ENCODE measurements at places on chromosomes 5 and 9. TPM values are rescaled to one million over a fixed set of nuclear protein-coding genes. Genes with fewer than 3 reads are reported as not detected.

DNA sequence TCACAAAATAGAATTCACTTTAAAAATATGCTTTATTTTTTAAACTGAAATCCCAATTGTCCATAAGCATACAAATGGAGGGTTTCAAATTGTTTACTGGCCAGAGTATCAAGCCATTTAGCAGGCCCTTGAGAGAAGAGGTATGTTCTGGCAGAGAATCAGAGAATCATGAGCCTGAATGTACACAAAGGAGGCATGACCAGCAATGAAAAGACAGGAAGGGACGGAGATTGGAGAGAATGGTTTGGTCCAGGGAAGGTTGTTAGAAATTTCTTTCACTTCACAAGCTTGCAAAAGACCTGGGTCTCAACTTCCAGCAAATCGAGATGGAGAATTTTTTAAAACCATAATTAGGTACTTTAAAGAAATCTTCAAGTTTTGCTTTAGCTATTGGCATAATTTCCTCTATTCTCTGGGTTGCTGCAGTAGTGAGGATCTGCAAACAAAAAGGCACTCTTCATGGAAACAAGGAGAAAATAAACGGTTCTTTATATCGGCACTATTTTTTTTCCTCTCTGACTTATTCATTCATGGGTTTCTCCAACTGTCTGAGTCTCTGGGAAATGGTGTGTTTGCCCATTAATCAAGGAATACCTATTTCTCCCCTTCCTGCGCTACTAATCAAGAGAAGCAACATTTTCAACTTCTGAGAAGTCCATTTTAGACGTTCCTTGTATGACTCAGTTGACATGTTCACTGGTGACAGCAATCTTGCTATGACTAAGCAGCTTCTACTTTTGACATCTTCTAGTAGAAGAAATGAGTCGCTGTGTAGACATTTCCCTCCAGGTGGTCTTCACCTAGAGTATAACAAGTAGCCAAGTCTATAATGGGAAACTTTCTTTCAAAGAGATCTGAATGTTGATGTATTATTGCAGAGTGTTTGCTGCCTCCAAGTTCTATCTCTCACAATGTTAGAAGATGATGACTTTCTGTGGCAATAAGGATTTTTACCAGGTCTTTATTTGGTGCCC is 23.1 kb upstream of the ERCC6L2 start:
- DNase-seq = no peak

DNA sequence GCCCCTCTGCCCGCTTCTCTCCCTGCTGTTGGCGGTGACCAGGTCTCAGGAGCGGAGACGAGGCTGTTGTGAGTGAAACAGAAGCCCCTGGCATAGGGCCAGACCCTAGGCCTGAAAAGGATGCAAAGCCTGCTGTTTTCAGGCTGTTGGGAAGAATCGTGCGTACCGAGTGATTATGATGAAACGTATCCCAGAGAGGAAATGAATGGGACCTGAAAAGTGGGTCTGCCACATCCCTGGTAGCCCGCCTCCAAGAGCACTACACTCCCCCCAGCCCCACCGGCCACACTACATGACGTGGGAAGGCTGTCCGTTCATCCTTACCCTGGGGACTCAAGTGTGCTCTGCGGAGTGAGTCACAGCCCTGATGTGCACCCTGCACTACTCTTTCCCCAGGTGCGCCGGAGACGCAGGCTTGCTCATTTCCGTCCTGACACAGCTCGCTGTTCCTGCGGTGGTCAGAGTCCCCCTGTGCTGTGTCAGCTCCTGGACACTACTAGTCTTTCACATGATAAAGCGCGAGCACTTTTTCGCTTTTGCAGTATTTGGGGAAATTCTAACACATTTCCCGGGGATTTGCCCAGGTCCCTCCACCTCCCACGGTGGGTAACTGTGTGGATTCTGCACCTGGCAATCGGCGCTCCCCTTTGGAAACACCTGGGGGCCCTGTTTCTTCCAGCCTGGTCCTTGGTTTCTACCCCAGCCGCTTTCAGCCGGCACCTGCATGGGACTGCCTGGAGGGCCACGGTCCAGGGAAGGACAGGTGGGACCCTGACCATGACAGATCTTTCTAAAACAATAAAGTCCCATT is 91.5 kb downstream of the ANKRD33B start:
- DNase-seq = no peak

- no peak for DNase-seq
These were observed 611.0 kb upstream of the KLF4 start for GRCh38 chr9:108100571-108100970.

DNA sequence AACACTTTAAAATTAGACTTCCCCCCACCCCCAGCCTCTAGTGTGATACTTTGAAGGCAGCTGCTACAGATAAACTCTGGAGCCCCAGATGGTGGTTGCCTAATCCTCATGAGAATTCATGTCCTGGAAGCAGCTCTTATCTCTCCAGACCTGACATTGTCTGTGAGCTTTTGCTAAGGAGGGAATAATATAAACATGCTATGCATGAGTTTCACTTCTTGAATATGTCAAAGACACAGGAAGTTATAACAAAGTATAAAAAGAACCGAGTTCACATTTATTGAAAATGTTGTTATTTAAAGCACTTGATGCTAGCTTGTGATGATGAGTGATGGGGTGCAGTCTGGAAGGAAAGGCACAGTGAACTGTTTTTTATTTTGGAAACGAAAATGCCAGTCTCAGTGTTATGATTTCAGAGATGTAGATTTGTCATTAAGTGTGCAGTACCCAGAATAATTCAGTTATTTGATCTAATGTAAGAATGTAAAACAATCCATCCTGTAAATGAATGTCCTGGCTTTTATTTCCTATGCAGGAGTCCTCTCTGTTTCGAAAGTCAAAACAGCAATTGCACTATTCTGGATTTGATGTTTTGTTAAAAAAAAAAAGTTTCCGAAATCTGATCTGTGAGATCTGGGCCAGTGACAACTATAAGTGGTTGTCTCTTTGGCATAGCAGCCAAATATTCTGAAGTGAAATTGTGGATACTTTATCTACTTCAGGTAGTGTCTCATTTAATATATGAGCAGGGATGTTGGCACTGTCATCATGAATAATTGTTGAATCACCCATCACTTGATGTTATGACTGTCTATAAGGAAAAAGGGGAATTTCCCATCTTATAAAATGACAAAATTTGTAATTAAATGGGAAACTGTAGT is 77.0 kb downstream of the ZCCHC7 start:
- DNase-seq = no peak

- DNase-seq = no peak
These were observed 601.3 kb downstream of the NR2F1-AS1 start for GRCh38 chr5:92979716-92980115.

DNA sequence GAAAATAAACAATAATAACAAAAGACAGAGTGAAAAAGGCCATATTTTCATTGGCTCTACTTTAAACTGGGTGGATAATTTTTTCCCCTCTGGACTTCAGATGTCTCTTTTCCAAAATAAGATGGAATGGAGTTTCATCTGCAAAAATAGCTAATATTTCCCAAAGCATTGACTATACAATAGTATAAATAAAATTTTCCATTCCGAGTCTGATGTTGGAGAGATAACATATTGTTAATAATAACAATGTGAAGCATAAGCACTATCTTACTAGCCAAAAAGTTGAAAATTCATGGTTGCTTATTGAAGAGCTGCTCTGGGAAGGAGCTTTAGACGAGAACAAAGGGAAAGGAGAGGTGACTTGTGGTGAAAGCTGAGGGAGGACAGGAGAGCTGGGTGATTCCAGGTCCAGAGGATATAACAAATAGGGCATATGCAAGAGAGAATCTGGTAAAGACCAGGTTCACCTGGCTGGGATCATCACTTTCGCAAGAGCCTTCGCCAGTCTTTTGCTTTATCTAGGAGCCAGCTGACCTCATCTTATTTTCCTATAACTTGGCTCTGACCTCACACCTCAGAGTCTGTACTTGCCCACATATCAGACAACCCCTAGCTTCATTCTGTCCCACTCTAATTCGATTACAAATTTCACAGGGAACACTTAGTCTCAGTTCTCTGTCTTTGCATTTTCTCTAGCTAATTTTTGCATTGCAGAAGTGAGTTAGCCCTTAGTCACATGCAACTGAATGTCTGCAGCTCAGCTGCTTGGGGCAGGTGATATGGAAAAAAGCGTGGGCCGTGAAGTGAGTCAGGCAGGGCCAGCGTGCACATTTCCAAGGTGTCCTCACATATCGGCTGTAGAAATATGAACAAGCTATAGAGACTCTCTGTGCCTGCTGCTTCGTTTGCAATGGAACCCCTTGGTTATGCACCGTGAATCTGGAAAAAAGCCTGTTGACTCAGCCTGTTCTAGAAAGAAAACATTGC is 7.6 kb upstream of the ZNF474 start:
- DNase-seq = no peak

DNA sequence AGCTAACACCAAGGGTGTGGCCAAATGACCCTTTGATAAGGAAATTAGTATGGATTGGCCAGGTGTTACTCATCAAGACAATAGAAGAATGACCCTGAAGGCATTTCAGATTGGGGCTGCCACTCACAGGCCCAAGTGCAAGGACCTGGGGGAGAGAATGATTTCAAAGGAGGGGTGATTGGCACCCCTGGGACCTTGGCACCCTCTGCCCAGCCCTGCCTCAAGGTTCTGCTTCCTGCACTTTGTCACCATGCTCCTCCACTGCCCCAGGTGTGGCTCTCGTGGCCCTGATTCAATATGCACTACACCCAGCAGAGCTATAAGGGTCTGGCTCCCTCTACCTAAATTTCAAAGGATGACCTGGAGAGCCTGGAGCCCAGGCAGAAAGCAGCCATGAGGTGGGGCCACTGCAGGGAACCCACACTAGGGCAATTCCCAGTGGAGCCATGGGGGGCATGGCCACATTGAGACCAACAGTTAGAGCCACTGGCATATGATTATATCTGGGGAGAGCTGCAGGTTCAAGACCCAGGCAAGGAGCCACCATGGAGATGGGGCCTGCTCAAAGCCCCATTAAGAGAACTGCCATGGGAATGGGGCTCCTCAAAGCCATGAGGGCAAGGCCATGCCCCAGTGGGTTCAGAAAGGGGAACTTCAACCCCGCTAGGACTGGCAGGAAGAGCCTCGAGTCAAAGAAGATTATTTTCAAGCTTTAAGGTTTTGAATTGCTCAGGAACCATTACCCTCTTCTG is 93.0 kb downstream of the CEMIP2 start:
- no peak for DNase-seq

DNA sequence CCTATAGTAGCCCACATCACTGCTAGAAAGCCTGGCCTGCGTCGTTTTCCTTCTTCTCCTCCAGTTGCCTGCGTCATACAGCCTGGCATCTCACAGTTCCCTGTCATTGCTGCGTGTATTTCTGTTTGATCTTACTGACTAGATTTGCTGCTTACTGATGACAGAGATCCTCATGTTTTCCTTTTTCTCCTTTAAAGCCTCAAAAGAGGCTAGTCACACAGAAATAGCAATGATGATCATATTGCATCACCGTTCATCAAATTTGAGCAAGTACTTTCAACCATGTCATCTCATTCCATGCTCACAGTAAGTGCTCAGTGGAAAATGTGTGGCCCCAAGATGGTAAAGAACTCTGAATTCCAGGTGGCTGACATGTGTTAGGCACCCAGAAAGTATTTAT is 76.8 kb downstream of the MVB12B start:
- no peak for DNase-seq

CCL19 gene
- not detected for total RNA-seq

CYLC2 gene
- total RNA-seq = not detected

PTCH1 gene
- 36.1 TPM for total RNA-seq

FAM200C gene
- 5.8 TPM for total RNA-seq

TRPM3 gene
- 1.1 TPM for total RNA-seq

Measured in mesothelial cell of epicardium (in vitro differentiated cells).